ENCODE measurements at places on chromosomes 3 and 15.

DNA sequence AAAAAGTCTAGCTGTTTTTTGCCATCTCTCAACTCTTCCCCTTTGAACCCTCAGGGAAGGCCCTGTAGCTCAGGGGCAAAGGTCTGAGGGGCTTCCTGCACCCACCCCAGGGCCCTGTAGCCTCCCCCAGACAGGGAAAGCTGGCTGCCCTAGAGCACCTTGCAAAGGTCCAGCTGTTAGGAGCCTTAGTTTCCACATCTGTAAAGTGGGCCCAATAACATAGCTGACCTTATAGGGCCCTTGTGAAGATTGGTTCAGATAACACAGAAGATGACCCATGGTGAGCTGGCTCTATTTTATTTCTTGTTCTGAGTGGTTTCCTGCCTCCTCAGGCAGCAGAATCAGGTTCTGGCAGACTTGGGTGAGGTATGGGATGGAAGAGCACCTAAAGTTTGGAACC, 55.2 kb upstream of the SMAD6 start:
- DNase-seq: no peak

- DNase-seq: no peak
Observed at GRCh38 chr15:88376574-88377174, 90.5 kb downstream of the MRPL46 start.

DNA sequence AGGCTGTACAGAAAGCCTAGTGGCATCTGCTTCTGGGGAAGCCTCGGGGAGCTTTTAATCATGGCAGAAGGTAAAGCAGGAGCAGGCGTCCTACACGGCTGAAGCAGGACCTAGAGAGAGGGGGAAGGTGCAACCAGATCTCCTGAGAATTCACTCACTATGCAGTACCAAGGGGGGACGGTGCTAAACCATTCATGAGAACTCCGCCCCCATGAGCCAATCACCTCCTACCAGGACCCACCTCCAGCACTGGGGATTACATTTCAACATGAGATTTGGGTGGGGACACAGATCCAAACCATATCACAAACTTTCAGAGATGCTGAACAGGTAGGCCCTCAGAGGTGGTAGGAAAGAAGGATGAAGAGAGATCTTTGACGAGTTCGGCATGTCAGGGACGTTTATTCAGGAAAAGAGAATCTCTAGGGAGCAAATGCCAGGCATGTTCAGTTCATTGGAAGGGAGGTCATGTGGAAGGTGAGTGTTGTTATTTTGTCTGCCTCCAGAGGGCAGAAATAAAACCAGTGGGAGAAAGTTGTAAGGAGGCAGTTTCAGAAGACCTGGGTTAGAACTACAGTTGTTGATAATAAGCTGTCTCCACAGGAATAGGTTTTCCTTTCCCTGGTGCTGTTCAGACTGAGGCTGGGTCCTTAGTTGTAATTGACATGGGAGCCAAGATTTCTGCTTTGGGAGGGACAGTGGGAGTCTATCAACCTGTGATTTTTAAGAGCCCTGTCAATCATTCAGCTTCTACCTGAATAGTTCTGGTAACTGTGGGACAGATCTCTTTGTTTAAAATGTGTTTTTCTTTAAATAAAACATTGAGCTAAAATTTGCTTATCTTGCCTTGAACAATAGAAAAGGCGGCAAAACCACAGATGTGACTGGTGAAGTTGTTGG, 4.3 kb upstream of the FNDC3B start:
- DNase-seq: no peak

- DNase-seq: no peak
Observed at GRCh38 chr3:138692152-138692551, 83.6 kb downstream of the FAIM start.

- DNase-seq: no peak
Observed at GRCh38 chr3:152615681-152616080, 219.2 kb upstream of the P2RY1 start.

DNA sequence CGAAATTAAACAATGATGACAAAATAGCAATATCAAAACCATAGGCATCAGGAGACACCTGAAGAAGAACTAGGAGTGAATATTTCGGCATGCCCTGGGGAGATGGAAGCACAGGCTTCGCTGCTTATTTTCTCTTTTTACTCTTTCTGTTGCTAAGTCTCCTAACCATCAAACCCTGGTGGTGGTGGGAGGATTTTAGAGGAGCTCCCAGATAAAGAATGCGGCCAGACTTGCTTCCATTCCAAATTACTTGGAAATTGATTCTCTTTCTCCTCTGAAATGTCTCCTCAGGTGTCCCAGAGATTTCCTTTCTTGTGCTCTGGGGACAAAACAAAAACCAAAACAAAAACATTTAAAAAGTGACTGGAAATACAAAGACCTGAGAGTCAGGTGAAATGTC, 243.0 kb downstream of the KBTBD8 start:
- no peak for DNase-seq

GRCh38 chr3:109278546-109278945, 37.8 kb downstream of the DPPA2 start:
- DNase-seq: no peak

- DNase-seq: no peak
Observed at GRCh38 chr3:123622766-123623165, 37.9 kb upstream of the HACD2 start.

DNA sequence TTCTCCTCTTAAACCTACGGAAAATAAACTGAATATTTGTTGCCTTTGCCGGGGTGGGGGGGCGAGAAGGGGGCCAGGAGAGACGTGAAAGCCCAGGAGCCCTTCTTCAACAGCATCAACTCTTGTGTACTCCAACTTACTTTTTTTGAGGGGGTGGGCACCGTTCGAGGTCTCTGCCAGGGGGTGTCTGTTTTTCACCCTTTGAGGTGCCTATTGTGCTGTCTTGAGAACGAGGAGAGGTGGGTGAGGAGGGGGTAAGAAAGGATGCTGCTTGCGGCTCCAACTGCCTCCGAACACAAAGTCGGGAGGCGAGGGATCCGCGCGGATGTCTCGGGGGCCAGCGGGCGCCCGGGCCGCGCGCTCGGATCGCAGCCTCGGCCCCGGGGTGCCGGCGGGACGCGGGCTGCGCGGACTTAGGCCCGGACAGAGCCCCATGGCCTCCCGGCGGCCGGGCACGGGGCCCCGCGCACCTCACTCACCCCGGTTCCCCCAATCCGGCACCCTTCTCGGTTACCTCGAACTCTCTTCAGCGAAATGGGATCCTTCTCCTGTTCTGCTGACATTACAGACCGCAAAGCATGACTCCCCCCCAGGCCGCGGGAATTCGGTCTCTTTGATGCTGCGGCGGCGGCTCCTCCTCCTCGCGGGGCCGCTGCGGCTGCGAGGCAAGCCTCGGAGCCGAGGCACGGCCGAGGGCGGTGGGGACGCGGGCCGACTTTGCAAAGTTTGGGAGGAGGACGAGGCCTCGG, 650 bp downstream of the PYGO1 start:
- peak; percentile 15 for DNase-seq

- DNase-seq: no peak
Observed at GRCh38 chr3:141710888-141711616, 27.0 kb upstream of the RNF7 start.

DNA sequence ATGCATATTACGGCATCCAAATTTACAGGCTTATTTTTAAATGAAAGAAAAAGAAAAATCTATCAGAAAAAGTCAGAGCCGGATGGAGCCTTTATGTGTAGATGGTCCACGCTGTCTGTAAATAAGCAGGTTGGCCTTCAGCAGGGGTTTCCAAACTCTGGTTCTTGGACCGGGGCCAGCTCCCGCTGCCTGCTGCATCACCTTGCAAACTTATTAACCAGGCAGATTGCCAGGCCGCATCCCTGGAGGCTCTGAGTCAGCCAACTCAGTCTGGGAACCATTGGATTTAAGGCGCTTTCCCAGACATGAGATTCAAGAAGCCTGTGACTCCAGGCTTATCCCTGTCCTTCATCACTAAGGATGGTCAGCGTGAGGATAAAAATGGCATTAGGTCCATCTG, 212.4 kb downstream of the OPA1 start:
- DNase-seq: peak; percentile 98

DNA sequence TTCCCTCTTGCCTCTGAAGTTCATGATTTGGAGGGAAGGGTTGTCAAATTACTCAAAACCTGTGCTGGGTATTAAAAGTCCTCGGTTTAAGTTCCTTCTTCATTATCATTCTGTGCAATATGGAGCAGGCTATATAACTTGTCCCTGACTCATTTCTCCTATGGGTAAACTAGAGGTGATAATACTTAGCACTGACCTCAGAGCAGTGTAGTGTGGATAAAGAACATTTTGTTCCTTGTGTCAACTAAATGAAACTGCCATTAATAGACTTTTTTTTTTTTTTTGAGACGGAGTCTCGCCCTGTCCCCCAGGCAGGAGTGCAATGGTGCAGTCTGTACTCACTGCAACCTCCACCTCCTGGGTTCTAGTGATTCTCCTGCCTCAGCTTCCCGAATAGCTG, 2.2 kb upstream of the BBX start:
- no peak for DNase-seq

- DNase-seq: no peak
Observed at GRCh38 chr3:48915296-48915695, 3.3 kb upstream of the ARIH2 start.

DNA sequence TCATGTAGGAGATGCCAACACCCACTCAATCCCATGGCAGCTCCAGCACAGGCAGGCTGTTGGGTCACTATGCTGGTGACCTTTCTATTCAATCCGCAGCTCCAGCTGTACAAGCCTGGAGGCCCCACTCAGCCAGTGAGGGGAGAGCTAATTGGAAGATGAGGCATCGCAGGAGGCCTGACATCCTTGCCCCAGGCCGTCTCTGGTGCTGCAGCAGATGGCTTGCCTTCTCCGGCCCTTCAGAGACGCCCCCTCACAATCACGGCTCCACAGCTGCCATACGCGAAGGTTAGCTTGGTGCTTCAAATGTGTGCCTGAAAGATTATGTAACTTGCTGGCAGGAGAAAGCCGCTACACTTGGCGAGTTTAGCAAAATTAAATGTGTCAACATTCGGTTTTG, 104.2 kb upstream of the CLSTN2 start:
- no peak for DNase-seq

DNA sequence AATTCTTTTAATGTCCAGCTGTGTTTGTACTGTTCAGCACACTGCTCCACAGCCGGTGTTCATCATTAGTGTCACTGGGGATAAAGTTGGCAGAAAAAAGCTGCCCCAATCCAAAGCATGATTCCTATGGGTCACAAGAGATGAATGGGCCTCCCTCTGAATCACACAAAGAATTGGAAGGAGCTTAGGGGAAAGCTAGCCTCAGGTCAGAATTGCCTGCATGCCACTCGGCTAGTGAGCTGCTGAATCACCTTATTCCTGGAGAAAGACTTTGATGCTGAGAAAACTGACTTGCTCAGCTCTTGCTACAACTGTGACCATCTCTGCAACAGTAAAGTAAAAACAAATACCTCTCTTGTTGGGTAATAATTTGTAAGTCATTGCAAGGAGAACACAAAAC, 3.5 kb downstream of the CCK start:
- DNase-seq: no peak

DNA sequence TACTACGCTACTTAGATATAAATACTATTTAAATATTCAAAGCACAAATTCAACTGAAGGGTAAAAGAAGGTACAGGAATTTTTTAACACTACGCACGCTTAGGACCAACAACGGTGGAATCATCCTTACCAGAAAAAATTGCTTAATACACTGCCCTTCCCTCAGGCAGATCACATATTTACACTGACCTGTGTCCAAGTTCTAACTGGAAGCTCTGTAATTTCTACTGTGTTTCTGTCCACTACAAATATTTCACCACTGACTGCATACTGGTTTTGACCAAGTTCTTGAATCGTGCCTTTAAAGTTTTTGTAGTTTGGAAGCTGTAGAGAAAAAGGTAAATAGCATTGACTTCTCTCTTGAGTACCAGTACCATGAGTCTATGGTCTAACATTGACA, 44.2 kb downstream of the TOP2B start:
- no peak for DNase-seq

DNA sequence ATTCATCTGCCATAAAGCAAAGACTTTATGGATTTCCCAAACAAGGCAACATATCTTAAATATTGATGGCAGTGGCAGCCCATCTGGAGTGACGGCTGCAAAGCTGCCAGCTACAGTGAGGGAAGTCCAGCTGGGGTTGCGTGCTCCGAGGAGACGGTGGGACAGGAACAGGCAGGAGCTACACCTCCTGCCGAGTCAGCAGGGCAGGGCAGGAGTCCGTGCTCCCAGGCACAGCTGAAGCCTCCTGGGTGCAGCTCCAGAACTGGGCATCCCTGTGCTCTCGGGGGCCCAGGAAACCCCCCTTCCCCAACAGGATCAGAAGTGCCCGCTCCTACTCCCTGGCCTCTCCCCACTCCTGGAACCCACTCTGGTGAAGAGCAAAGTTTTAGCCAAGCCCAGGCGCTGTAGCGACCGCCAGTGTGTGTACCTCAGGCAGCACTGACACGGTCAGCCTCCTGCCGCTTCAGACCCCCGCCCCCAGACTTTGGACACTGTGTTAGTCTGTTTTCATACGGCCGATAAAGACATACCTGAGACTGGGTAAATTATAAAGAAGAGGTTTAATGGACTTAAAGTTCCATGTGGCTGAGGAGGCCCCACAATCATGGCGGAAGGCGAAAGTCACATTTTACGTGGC, 556.4 kb upstream of the CCDC54 start:
- DNase-seq: no peak

DNA sequence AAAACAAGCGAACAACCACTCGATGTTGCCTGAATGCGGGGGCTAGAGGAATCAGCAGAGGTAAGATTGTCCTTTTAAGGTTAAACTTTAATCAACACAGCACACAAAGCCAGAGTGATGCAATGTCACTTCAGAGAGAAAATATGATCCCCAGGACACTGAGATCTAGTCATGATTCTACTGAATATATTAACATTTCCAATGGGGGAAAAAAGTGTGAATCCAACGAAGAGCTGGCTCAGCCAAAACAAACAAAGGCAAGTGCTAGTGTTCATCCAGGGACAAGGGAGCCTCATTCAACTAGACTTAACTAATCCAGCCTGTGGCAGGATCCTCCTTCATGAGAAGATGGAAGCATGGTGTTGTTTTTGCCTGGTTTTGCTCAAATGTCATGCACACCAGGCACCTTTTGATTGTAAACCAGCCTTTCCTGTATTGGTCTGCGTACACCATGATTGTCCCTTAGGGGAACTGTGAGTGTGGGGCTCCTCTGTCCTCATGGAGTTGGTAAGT, 35.8 kb downstream of the SCG5 start:
- peak; percentile 70 for DNase-seq
